ENCODE measurements at places on chromosomes 7 and 10.

- no peak for DNase-seq
Observed at GRCh38 chr10:100899171-100899570, 13.6 kb upstream of the SLF2 start.

DNA sequence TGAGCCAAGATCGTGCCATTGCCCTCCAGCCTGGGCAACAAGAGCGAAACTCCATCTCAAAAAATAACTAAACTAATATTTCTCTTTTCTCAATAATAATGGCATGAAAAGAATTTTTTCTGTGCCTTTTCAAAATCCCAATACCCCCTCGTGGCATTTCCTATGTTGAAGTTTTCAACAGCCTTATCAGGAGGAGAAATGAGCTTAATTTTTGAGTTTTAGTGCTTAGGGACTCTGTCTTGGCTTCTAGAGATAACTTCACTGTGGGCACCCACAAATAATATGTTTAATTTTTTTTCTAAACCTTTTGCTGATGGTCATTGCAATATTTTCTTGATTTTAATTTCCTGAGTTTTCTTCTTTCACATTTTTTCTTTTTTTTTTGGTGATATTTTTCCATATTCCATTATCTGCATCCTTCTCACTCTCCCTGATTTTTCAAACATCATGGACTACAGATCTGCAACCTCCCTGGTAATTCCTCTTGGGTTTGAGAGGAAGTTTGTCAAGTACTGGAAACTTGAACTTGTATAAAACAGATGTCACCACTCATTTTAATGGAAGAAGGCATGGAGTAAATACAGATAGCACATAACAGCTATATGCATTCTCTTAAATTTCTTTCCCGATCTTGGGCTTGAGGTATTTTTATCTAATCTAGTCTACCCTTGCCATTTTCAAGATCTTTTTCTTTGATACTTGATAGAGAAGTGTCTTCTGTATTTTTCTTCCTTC, 84.0 kb downstream of the KAT6B start:
- DNase-seq: no peak

DNA sequence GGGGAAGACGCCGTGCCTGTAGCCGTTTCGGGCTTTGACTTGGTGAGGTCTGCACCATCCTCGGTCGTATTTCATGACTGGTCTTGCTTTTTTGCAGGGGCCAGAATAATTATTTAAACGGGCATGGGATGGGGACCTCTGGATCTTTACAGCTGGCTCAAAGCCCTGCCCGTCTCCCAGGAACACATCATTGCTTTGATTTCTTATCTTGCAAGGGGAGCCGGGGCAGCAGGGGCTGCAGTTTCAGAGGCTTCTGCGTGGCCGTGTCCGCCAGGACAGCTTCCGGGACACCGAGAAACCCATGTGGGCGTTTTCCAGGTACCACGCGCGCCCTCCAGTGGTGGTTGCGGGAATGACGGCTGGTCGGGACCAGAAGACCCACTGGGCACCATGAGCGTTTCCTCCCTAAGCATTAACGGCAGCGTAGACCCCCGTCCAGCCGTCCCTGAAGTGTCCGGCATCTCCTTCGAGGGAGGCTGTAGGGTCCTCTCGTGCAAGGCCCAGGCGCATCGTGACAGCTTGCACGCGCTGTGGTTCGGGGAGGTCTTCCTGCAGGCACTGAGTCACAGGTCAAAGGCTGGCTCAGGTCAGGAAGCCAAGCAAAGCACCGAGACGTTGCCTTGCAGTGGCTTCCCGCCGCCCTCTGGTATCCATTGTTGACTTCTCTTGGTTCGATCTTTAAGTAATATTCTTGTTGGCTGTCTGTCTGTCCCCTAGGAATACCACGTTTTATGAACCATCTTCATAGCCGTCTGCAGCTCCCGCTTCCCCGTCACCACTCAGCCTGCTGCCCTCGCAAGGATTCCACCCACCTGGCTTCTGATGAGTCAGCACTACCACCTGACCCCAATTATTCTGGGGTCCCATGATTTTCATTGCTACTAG, 16.2 kb upstream of the ZFAND2A start:
- DNase-seq: peak; percentile 67

DNA sequence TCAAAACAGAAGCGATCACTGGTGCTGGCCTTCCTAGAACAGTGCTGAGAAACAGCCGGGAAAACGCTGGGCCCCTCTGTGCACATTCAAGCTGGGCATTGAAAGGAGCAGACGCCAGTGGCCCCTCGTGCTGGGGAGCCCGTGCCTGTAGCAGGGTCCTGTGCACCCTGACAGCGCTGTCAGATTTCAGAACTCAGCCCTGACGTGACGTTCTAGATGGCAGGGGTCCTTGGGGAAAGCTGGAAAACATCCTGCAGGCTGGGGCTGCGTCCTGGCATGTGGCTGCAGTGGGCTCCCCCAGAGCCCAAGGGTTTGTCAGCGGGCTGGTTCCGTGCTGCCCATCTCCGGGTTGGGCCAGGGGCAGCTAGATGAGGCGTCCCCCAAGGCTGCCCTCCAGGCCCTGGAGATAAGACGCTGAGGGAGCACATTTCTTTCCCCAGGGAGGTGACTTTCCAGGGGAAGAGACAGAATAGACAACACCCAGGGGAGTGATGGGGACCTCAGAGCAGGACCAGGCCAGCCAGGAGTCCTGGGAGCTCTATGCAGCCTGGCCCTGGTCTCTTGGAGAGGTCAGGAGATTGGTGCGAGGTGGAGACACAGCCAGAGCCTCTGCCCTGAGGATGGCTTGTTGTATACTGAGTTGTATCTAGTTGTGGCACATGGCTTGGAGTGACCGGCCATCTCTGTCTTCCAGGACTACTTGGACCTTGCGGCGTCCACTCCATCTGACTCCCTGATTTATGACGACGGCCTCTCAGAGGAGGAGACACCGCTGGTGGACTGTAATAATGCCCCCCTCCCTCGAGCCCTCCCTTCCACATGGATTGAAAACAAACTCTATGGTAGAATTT, 12.1 kb upstream of the CSGALNACT2 start:
- no peak for DNase-seq

DNA sequence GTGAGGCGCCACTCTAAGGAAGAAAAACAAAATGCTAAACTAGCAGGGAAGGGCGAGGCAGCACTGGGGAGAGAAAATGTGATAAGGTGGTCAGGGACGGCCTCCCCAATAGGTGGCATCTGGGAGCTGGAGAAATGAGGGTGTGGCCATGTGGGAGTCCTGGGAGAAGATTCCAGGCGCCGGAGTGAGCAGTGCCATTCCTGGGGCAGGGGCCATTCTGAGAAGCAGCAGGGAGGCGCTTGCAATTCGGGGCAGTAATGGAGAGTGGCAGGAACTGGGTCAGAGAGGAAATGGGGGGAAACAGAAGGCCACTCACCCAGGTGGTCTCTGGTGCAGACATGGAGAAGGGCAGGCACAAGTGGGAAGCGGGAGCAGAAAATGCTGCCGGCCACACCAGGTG, 61.8 kb upstream of the LRRC18 start:
- no peak for DNase-seq

DNA sequence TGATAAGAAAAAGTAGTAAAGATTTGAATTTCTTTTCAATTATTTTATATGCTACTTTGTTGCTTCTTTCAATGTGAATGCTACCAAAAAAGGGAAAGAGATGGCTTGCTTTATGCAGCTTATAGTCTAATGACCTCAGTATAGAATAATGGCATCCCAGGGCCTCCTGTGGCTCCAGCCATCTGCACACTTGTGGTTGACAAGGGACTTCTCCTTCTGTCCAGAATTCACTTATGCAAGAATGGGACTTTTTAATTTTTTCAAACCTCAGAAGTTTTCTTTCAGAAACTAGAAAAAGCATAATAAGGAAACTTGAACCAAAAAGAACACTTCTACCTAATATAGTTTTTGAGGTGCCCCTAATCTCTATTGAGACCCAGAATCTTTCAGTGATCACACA, 310.9 kb downstream of the CTNNA3 start:
- DNase-seq: no peak

DNA sequence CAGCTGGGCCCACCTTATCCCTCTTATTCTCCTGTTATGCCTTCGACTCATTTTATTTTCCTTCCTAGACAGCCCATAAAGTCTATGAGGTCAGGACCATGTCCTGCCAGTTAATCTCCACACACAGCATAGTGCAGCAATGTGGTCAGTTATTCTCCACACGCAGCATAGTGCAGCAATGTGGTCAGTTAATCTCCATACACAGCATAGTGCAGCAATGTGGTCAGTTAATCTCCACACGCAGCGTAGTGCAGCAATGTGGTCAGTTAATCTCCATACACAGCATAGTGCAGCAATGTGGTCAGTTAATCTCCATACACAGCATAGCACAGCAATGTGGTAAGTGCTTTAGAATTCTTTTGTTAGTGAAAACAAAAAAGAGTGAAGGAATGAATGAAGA, 77.8 kb downstream of the TEX36 start:
- DNase-seq: no peak

GRCh38 chr10:98062424-98062823, 32.0 kb upstream of the CRTAC1 start:
- no peak for DNase-seq

DNA sequence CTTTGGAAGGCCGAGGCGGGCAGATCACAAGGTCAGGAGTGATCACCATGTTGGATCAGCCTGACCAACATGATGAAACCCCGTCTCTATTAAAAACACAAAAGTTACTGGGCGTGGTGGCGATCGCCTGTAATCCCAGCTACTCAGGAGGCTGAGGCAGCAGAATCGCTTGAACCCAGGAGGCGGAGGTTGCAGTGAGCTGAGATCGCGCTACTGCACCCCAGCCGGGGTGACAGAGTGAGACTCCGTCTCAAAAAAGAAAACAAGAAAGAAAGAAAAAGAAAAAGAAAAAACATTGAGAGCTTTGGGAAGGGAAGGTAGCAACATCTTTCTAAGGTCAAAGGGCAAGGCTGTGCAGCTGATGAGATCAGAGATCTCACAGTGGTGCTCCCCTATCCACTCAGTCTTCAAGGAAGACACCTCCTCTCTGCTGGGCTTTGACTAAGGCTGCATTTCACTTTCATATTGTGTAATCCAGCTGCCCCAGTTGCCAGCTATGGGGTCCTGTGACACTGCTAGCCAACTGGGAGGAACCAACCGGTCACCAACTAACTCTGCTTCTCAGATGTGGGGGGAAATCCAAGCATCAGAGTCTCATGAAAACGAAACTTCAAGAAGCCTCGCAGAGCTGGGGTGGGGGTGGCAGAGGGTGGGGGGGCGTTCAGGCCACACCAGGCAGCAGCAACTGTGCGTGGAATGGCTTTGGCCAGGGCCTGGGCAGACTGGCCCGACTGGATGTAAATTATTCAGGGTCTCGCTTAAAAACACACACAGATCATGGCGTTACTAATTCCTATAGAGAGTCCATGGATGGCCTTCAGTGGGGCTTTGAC, 1.5 kb downstream of the IL15RA start:
- DNase-seq: no peak

- no peak for DNase-seq
Observed at GRCh38 chr7:156560075-156560474, 80.5 kb upstream of the RNF32 start.

GRCh38 chr10:72625276-72625607, 637 bp downstream of the MICU1 start:
- DNase-seq: no peak

- no peak for DNase-seq
Observed at GRCh38 chr7:157520249-157520648, 183.4 kb downstream of the DNAJB6 start.

GRCh38 chr7:34752929-34753328, 94.9 kb downstream of the NPSR1 start:
- no peak for DNase-seq

DNA sequence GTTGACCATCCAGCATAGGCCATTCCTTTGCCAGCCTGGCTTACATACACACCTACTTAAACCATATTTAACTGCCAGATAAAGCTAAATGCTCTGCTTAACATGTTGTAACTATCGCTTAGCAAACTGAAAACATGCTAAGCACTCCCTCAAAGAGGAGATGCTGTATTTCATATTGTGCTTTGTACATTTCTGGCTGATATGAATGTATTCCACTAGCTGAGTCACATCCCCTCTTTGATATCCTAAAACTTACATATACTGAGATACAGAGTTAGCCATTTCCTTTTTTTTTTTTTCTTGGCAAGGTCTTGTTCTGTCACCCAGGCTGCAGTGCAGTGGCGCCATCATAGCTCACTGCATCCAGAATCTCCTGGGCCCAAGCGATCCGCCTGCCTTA, 99.4 kb downstream of the TPST1 start:
- no peak for DNase-seq

GRCh38 chr10:80322158-80322557, 32.7 kb upstream of the MAT1A start:
- DNase-seq: no peak

GRCh38 chr10:8331387-8331786, 276.9 kb downstream of the GATA3 start:
- DNase-seq: no peak

- peak; percentile 28 for DNase-seq
Observed at GRCh38 chr10:45008524-45009161, 7.9 kb downstream of the ZNF22 start.

- DNase-seq: no peak
Observed at GRCh38 chr10:116124777-116125176, 148.2 kb downstream of the GFRA1 start.

DNA sequence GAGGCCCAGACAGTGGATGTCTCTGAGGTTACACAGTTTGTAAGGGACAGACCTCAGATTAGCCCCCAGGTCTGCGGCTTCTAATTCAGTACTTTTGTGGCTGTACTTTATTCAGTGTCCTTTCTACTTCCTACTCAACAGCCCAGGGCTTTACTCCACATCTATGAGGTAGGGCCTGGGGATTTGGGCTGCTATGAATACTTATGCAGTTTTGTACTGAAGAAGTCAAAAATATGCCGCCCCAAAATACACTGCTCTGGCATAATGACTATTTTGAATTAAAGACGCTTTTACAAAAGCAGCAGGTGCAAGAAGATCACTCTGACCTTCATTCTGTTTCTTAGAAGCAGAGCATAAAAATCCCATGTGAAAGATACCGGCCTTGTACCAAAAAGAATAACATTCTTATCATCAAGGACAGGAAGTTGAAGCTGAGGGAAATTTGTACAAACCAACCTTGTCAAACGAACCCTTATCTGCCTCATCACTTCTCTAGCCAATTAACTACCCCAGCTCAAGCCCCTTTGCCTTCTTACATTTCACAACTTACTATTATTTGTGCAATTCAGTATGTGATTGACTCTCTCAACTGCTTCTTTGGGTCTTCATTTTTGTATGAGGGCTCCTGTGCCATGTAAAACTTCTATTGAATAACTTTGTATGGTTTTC, 26.1 kb upstream of the TRUB1 start:
- DNase-seq: no peak

All from SHP77 treated with DMSO at 0.1 percent for 48 hours (cell line).